ENCODE measurements at places on chromosomes 5 and 9. TPM values are rescaled to one million over a fixed set of nuclear protein-coding genes. Genes with fewer than 3 reads are reported as not detected.

The OSTF1 gene
- 117 TPM for total RNA-seq

The PGM5 gene
- not detected for total RNA-seq

The GADD45G gene
- total RNA-seq: 6.2 TPM

The IL13 gene
- total RNA-seq: 2.5 TPM

The MPDZ gene
- total RNA-seq: not detected

The GRM6 gene
- not detected for total RNA-seq

The SLC27A6 gene
- not detected for total RNA-seq
